Activated CD4-positive, alpha-beta T cell treated with anti-CD3 and anti-CD28 coated beads, Interleukin-2, Interleukin-4, amounts not matched to agents 100 ng/mL and 50 ng/mL, durations not matched to agents 16 hours and 8 hours (primary cell): ENCODE measurements at places on chromosomes 13 and 19.

GRCh38 chr13:66617786-66618185 lies 612.4 kb downstream of the PCDH9 start:
- no peak for DNase-seq

DNA sequence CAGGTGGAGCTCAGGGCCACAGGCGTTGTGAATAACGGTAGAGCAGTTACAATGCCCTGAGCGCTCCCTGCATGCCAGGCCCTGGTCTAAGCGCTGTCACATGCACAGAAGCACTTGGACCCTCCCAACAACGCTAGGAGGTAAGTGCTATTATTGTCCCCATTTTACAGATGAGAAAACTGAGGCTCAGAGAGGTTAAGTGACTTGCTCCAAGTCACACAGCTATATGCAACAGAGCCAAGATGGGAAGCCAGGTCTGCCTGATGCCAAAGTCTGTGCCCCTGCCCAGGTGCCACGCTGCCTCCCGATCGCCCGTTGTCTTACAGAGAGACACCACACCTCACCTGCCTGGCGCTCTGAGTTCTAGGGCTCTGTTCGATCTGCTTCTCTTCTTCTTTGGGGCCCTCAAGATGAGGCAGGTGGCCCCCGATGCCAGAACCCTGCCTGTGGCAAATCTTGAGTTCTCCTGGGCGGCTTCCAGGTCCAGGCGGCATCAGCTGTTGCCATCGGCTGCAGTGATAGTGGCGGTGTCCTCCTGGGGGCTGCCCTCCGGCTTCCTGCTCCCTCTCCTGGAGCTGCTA lies 20.0 kb downstream of the YIPF2 start:
- DNase-seq = no peak

DNA sequence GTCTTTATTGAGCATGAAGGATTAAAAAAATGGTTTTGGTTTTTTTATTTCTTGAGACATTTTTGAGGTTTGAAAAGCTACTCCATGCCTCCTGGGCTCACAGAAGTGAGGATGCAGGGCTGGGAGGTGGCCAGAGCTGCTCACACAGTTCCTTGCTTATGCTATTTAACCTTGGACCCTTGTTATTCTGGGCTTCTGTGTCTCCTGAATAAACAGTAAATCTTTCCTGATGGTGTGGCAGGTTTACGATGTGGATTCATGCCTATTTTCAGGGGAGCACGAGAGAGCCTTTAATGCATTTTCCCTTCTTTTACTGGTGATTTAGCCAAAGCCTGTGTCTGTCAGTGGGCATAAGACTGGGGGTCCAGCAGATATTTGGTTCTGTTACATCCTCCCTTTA lies 34.3 kb upstream of the PCDH8 start:
- DNase-seq = no peak

DNA sequence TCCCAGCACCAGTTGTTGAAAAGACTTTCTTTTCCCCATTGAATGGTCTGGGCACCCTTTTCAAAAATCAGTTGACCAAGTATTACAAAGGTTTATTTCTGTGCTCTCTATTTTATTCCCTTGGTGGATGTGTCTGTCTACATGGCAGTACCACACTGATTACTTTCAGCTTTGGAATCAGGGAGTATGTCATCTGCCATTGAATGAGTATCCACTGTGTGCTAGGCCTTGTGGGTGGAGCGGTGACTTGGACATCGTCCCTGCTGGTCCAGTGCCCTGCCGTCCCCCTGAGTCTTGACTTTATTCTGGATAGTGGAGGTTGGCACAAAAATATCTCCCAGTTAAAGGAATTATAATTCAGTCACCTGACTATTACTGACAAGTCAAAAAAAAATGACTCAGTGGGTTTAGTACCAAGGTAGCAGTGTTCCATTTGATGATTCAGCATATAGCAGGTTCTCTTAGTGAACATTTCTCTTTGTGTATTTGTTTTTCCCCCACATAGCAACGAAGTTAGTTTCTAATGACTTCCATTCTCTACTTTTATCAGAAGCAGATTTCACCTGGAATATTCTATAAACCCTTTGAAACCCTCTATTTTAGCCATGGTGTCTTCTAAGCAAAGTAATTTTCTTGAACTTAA lies 3.9 kb downstream of the UPF3A start:
- DNase-seq = no peak

DNA sequence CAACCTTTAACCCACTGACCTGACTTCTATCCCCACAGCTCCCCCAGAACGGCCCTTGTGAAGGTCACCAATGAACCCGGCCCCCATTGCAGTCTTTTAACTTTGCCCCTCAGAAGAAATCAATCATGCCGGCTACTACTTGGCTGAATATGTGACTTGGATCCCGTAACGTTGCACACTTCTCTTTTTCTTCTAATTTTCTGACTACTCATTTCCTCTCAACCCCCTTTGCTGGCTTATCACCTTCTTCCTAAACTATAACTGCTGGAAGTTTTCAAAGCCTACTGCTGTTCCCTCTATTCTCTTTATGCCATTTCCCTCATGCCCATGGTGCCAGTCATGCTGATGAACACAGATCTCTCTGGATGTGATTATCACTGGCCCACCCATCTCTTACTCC lies 367.6 kb downstream of the DNAJC15 start:
- DNase-seq = no peak

DNA sequence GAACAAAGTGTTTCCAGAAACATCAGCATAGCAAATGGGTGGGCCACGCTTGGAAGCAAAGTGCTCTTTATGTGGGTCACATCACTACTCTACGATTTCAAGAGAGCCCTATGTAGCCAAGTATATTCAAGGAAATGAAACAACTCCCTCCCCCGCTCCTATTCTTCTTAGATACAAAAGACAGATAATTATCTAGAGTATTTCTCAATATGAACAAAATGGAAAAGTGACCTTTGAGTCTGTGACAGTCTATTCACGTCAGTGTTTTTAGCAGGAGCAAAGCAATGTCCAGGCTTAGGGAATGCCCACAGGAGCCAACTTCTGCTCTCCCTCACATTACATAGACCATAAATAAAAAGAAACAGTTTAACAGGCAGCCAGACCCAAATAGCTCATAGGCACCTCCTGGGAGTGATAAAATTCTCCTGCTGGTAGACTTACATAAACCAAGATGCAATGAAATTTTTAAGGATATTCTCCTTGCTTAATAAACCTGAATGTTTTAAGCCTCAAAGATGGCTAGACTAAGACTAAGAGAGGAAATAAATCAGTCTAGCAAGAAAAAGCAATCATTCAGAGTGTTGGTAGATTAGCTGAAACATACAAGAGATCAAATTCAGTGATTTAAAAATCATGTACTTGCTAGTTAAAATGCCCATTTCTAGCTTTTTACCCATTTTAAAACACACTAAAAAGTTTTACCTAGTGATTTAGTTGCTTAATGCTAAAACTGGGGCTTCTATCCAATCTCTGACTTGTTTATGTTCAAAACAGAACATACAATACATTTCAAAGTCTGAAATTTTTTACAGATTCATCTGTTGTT lies 182.8 kb downstream of the RGCC start:
- no peak for DNase-seq

DNA sequence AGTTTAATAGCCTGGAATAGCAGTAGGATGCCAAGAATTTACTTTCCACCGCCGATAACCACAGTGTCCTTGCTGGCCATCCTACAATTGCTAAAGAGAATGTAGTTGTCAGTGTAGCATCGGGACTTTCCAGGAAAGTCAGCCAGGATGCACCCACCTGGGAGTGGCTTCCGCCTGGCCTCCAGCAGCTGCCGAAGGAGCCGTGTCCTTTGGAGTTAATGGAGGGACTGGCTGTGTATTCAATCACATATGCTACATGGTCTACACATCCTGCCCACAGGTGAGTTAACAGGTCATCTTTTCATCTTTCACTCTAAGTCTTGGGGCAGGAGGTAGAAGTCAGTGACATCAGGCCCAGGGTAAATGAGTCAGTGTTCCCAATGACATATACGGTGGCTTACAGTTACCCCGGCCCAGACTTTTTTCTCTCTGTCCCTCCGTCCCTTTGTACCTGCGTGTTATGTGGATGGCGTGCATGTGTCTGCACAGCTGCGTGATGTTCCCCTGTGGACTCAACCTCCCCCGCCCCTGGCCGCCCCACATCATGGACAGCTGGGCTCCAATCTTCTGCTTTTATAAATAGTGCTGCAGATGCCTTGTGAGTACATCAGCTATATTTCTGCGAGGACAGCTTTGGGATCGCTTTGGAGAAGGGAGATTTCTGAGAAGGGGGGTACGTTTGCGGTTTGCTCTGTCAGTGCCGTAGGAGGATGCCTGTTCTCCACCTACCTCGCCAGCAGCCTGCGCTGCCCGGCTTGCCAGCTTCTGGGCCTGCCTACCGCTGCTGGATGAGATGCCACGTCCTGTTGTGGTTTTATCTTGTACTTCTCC lies 63.1 kb downstream of the ATP11A start:
- DNase-seq = no peak

DNA sequence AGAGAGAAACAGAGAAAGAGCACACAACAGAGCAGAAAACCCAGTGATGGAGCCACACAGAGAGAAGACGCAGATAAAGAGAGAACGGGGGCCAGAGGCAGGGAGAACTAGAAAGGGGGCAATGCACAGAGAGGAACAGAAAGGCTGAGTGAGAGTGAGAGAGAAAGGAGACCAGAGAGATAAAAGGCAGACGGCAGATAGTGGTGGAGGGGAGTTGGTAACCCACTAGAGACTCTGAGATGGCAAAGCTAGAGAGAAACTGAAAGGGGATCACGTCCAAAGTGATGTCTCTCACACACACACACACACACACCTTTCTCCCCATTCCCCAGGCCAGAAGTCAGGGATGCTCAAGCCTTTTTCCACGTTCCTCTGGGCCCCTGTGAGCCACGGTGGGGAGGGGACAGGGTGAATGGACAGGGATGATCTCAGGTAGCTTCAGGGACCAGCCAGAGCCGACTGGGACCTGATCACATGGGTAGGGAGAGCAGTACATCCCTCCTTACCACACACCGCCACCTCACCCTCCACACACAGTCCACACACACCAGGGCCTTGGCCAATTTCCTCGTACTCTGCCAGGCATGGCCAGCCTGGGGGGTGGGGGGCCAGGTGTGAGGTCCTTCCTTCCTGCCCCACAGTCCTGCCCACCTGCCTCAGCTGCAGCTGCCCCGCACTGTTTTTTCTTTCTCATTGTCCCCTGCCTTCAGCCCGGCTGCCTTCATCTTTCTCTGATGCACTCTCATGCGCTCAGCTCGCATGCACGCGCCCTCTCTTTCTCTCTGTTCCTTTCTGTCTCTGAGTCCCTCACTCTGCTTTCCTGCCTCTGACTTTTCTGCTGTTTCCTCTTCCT lies 22.5 kb upstream of the POU2F2 start:
- DNase-seq = no peak
